Stimulated activated CD4-positive, alpha-beta T cell treated with anti-CD3 and anti-CD28 coated beads, Interleukin-1b, Interleukin-23, amount 100 ng/mL, for 4 hours (primary cell): ENCODE measurements at places on chromosomes 12 and 14.

GRCh38 chr12:68406134-68406576 is 74.0 kb upstream of the MDM1 start:
- DNase-seq, result no peak

DNA sequence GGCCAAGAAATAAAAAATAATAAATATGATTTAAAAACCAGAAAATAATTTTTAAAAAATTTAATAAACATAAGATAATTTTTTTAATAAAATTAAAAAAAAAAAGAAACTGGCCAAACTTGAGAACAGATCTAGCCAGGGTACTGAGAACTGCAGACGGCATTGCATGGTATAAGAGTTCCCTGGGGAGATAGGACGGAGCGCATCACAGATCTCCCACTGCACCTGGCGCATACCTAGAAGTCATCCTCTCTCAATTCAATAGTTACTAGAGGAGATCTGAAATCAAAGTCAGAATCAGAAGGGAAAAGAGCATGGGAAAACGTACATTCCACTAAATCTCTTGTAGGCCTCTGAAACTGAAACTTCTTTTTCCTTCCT is 58.9 kb upstream of the BCL2L14 start:
- no peak for DNase-seq

- no peak for DNase-seq
These were observed 17.4 kb downstream of the FMNL3 start for GRCh38 chr12:49689785-49690184.

- no peak for DNase-seq
These were observed 58.6 kb downstream of the TBX3 start for GRCh38 chr12:114625294-114625851.

DNA sequence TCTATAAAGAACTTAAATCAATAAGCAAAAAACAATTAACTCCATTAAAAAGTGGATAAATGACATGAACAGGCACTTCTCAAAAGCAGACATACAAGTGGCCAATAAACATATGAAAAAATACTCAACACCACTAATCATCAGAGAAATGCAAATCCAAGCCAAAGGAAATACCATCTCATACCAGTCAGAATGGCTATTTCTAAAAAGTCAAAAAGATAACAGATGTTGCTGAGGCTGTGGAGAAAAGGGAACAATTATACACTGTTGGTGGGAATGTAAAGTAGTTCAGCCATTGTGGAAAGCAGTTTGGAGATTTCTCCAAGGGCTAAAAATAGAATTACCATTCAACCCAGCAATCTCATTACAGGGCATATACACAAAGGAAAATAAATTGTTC is 234.5 kb upstream of the PLXNC1 start:
- no peak for DNase-seq

GRCh38 chr12:52204931-52205505 is 13.2 kb upstream of the KRT80 start:
- DNase-seq, result no peak

GRCh38 chr12:111430433-111431353 is 25.0 kb downstream of the SH2B3 start:
- DNase-seq, result peak; percentile 54

GRCh38 chr14:103436533-103436932 is 51.3 kb downstream of the MARK3 start:
- DNase-seq, result no peak

- no peak for DNase-seq
These were observed 1.1 kb upstream of the SPATS2 start for GRCh38 chr12:49366096-49366651.

- no peak for DNase-seq
These were observed 3.0 kb upstream of the ERP27 start for GRCh38 chr12:14941369-14941768.

- DNase-seq, result no peak
These were observed 248.6 kb downstream of the BCL11B start for GRCh38 chr14:99023371-99023770.

GRCh38 chr12:8912914-8913313 is 1.4 kb upstream of the PHC1 start:
- DNase-seq, result no peak

- DNase-seq, result no peak
These were observed 128.7 kb downstream of the TMX1 start for GRCh38 chr14:51368721-51369163.

GRCh38 chr14:32719601-32720000 is 219.1 kb upstream of the NPAS3 start:
- DNase-seq, result no peak

GRCh38 chr12:28130625-28131598 is 59.3 kb upstream of the CCDC91 start:
- DNase-seq, result no peak

- DNase-seq, result no peak
These were observed 1.8 kb downstream of the SLC8A3 start for GRCh38 chr14:70186900-70187451.

GRCh38 chr12:39860695-39861094 is 241.1 kb upstream of the ABCD2 start:
- DNase-seq, result no peak

DNA sequence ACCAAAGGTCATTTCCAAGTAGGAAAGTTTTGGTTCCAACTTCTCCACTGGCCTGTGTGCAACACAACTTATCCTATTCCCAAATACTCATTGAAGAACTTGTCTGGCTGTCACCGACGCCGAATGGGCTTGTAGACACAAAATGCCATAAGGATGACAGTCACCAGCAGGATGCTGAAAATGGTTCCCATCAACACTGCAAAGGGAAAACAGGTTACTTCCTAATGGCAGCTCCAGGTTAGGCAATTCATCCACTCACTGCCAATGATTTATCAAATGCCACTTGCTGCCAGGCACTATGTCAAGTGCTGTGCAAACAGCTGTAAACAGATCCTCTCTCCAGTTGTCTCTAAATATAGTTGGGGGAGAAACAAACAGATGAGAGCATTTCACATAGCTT is 6.1 kb downstream of the C12orf76 start:
- DNase-seq, result no peak

DNA sequence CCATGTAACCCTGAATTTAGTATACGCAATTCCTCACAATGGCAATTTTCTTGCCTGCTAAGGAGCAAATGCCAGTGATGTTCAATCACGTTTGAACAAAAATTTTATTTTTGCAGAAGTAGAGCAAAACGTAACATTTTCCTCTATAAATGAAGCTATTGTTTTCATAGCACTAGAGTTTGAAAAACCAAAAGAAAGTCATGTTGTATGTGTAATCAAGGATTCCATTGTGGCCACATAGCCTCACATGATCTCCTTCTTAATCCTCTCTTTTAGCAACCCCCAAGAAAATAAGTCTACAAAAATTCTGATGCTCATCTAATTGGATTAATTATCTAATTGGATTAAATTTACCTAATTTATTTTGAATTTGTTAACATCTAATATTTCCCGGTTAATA is 1217.4 kb upstream of the FLRT2 start:
- DNase-seq, result no peak

GRCh38 chr12:94488463-94488862 is 28.8 kb upstream of the CEP83 start:
- no peak for DNase-seq

DNA sequence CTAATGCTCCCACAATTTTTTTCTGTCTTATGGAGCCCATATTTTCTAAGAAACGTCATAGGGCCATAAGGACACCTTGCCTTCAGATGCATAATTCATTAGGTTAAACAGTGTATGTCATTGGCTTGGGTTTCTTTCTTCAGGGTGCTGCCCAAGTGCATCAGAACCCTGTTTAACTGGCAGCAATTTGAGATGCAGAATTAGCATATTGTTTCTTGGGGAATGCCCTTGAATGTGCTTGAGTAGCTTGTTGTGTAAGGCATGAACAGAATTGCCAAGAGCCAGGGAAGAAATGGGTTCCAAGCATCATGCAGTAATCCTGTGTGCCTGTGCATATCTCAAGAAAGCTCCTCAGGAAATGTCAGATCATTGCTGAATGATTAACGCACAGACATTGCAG is 277.2 kb downstream of the SYT1 start:
- no peak for DNase-seq

DNA sequence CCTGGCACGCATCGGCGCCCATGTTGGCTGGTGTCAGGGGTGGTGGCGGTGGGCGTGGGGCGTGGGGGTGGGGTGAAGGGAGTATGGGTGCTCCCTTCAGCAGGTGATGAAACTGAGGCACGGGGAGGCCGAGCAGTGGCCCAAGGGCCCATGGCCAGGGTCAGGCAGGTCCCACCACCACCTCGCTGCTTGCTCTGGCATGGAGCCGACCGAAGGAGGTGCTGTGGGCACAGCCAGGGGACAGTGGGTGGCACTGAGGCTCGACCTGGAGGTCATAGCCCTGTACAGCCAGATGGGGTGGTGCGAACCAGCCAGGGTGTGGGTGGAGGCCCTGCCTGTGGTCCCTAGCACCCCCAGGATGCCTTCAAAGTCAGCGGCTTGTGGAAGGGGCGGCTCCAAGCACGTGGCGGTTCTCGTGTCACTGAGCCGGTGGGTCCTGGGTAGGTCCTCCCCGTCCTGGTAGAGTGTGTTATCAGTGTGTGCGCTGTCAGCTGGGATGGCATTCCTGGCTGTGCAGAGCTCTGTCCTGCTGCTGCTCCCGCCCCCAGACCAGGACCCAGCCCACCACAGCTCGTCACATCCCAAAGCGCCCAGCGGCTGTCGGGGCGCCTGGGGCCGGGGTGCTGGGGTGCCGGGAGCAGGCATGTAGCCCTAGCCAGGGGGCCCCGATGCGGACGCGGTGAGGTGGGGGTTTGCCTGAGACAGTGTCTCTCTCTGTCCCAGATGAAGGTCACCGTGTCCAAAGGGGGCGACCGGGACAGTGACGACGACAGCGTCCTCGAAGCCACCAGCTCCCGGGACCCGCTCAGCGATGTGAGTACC is 35.3 kb downstream of the FBRSL1 start:
- no peak for DNase-seq

GRCh38 chr12:101714877-101715444 is 17.5 kb downstream of the CHPT1 start:
- no peak for DNase-seq

- no peak for DNase-seq
These were observed 1422.9 kb upstream of the TMEM132C start for GRCh38 chr12:126843915-126844669.

DNA sequence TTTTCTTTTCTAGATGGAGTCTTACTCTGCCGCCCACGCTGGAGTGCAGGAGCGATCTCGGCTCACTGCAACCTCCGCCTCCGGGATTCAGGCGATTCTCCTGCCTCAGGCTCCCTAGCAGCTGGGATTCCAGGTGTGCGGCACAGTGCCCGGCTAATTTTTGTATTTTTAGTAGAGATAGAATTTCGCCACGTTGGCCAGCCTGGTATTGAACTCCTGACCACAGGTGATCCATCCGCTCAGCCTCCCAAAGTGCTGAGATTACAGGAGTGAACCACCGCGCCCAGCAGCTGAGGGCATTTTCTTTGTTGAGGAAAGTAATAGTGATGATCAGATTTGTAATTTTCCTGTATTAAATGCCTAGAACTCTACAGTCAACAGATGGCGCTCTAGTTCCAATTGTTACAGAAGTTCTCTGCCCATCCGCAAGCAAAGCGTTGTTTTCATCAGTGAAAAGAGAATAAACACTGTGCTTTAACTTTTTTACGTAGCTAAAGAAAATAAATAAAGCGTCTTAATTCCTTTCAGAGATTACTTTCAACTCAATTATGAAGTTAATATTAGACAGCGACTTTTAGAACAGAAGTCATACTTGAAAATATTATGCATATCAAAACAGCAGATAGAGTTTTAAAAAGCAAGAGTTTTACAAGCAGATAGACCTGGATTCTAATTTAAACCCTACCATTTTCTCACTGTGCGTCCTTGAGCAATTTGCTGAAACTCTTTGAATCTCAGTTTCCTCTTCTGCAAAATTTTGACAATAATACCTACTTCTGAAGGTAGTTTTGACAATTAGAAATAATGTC is 335.1 kb downstream of the DUSP6 start:
- DNase-seq, result peak; percentile 48

GRCh38 chr14:73457041-73457923 is 1.1 kb downstream of the NUMB start:
- no peak for DNase-seq

DNA sequence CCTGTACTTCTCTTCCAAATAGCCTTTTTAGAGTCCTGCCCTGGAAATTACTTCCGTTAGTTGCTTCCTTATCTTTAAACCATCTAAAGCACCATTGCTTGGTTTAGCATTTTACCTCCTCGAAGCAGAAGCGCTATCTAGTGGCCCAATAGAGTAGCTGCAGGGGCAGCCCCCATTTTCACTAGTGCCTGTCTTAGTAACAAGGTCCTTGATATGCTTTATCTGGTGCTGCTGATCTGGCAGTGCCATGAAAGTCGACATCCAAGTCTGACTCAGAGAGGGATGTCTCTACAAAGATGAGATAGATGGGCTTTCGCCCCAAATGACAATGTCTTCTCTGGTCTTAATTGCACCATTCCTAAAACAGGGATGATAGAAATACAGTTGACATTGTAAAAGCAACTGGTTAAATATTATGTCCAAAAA is 25.0 kb upstream of the CIT start:
- peak; percentile 42 for DNase-seq

DNA sequence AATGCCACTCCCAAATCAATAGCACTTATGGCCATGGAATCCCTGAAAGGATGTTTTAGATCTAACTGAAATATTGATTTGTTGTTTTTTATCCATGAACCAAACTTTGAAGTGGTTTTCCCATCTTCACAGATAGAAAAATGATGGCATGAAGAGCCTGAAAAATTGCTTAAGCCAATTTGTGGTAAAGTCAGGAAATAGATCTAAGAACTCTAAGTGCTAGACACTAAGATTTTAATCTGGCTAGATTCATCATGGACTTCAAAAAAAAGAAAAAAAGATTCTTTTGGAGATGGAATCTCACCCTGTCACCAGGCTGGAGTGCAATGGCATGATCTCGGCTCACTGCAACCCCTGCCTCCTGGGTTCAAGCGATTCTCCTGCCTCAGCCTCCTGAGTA is 45.0 kb upstream of the STRN3 start:
- DNase-seq, result no peak

GRCh38 chr12:21718944-21719650 is 55.4 kb downstream of the KCNJ8 start:
- DNase-seq, result no peak

- DNase-seq, result no peak
These were observed 2.6 kb downstream of the PCK2 start for GRCh38 chr14:24096545-24097181.

DNA sequence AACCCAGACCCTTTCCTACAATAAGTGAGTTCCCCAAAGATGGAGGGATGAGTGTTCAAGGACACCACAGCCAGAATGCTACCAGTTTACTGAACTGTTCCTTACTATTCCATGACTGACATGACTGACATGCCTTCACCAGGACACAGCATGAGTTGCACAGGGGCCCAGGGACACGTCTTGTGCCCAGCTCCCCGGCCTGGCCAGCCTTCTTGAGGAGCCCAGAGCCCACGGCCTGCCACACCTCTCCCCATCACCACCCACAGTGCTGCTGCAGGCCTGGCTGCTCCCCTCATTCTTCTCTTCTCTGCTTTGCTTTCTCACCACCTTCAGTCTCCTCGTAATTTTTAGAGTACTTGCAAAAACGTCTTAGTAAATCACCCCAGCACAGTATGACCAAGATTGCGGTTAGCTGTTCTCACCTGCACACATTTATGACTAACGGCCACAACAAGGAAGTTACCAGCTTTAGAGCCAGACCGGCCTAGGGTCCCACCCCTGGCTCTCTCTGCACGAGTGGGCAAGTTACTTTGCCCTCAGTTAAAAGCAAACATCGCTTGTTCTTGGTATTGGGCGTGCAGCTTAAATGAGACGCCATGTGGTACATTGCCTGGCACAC is 18.5 kb downstream of the PPP2R5E start:
- DNase-seq, result no peak

- DNase-seq, result peak; percentile 77
These were observed at the start of gene COPZ1 for GRCh38 chr12:54324617-54325441. TSS of gene COPZ1 (plus strand) at chr12:54325131. CDS start at chr12:54325164, 33 bp downstream.

- DNase-seq, result no peak
These were observed 251.5 kb downstream of the FOXN3 start for GRCh38 chr14:89165189-89166181.

GRCh38 chr14:96204151-96205058 is at the start of gene BDKRB2:
TSS of gene BDKRB2 (plus strand) at chr14:96204839. CDS start at chr14:96237108, 32,269 bp downstream.
- no peak for DNase-seq
